ENCODE measurements at places on chromosomes 12 and 14. TPM values are rescaled to one million over a fixed set of nuclear protein-coding genes. Genes with fewer than 3 reads are reported as not detected.

DNA sequence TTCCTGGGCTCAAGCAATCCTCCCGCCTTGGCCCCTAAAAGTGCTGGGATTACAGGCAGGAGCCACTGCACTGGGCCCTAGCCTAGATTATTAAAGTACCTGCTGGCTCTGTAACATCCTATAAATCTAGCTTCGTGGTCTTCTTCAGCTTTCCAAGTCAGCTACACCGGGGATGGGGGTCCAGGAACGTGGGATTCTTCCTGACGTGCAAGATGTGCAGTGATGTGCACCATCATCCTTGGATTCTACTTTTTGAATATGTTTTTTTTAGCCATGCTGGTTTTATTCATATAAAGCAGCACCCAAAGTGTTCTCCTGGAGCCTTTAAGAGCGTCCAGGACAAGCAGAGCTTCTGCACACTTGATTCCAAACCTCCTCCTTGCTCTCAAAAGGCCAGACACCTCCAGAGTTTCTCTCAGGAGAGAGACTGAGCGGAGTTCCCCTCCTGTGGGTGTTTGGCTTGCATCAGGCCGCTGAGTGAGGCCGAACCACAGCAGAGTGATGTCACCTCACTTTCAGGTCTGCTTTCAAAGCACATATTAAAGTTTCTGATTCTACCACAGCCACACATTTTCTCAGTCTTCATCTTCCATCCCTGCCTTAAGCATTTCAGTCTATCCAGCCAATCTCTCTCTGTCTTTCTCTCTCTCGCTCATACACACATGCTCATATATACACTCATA lies 33.4 kb downstream of the VCPKMT start:
- no peak for DNase-seq

DNA sequence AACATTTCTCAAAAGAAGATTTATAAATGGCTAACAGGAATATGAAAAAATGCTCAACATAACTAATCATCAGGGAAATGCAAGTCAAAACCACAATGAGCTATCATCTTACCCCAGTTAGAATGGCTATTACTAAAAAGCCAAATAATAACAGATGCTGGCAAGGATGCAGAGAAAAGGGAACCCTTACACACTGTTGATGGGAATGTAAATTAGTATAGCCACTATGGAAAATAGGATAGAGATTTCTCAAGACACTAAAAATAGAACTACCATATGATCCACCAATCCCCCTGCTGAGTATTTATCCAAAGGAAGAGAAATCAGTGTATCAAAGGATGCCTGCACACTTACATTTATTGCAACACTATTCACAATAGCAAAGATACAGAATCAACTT lies 58.3 kb downstream of the GUCY2C start:
- no peak for DNase-seq

DNA sequence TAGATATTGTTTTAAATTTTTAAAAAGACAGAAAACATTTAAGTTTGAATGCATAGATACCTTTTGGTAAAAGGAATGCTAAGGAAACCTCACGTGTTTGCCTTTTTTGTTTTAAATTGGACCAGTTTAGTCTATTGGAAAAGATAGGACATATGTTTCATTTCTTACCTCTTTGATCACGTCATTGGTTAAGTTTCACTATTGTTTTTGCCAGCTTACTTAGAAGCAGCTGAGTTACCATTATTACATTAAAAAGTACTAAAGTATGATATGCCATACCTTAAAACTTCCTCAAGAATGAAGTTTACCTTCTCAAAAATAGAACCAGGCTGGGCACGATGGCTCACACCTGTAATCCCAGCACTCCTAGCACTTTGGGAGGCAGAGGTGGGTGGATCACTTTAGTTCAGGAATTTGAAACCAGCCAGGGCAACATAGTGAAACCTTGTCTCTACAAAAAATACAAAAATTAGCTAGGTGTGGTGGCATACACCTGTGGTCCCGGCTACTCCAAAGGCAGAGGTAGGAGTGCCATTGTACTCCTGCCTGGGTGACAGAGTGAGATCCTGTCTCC lies 54.4 kb downstream of the SRGAP1 start:
- DNase-seq: no peak

- no peak for DNase-seq
Observed at GRCh38 chr12:3215410-3215975, 138.3 kb downstream of the TSPAN9 start.

- no peak for DNase-seq
Observed at GRCh38 chr12:116370004-116370404, 92.5 kb upstream of the MED13L start.

- no peak for DNase-seq
Observed at GRCh38 chr12:53989227-53990113, 4.5 kb downstream of the HOXC10 start.

- DNase-seq: peak; percentile 72
Observed at GRCh38 chr12:28190321-28191050, at the start of gene CCDC91. Gene CCDC91, plus strand, starts transcription at chr12:28190456. Its CDS starts 66,760 bp downstream, at chr12:28257216.

The GNB3 gene
- total RNA-seq: 0.21 TPM

The GALNT9 gene
- total RNA-seq: 0.33 TPM

The APOF gene
- total RNA-seq: 0.10 TPM

The RIN3 gene
- 10.9 TPM for total RNA-seq

The FAM90A1 gene
- total RNA-seq: not detected

The SYNDIG1L gene
- total RNA-seq: not detected
